Gastroesophageal sphincter (tissue), 4 donors: ENCODE measurements at places on chromosomes 7 and 10. TPM values are rescaled to one million over a fixed set of nuclear protein-coding genes. Genes with fewer than 3 reads are reported as not detected.

Gene CRYGN
- total RNA-seq, result 4.4 TPM

Gene FOXP2
- 83.7 TPM for total RNA-seq

Gene GLRX3
- total RNA-seq, result 49.1 TPM

Gene ASB4
- not detected for total RNA-seq

Gene HKDC1
- total RNA-seq, result not detected

Gene ERVW-1
- total RNA-seq, result not detected

Gene PSMC2
- total RNA-seq, result 124 TPM

Gene SMO
- 20.1 TPM for total RNA-seq
